ENCODE measurements at places on chromosomes 4 and X.
A peak's percentile ranks its signal among the peaks of the same experiment; 100 is the strongest.

GRCh38 chr4:107809210-107809609 is 15.5 kb upstream of the SGMS2 start:
- no peak for DNase-seq

GRCh38 chr4:108646706-108647105 is 3.7 kb upstream of the OSTC start:
- no peak for DNase-seq

- no peak for DNase-seq
Measured at GRCh38 chrX:13764765-13765164, 30.2 kb downstream of the OFD1 start.

DNA sequence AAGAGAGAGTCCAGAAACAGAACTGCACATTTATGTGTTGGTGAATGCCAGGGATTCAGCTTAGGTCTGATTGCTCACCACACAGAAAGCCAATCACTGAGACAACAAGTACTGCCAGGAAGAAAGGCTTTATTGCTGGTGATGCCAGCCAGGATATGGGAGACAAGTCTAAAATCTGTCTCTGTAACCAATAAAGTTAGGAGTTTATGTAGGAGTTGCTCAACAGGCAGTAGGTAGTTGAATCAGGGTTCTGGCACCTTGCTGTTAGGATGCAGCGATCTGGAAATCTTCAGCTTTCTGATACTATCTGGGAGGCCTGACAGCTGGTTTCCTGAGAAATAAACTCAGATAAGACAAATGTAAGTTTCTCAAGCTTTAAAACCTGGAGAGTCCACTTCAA is 120.2 kb upstream of the ENPP6 start:
- DNase-seq: no peak

GRCh38 chrX:103414561-103414960 is 38.2 kb downstream of the BEX3 start:
- DNase-seq: no peak

DNA sequence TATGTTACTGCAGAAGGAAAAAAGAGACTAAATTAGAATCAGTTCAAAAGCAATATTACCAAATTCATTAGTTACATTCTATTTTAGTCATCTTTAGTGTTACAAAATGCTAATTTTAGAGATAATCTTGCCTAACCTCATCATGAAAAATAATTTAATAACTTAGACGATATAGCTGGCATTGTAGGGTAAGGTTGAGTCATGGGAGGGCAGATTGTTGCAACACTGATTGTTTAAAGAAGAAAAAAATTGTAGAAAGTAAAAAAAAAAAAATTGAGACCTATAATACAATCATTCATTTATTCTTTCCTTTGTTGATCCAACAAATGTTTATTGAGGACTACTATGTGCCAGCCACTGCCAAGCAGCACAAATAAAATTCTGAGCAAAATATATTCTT is 330.9 kb downstream of the GBA3 start:
- no peak for DNase-seq

GRCh38 chr4:6772223-6772928 is 10.2 kb upstream of the KIAA0232 start:
- no peak for DNase-seq

DNA sequence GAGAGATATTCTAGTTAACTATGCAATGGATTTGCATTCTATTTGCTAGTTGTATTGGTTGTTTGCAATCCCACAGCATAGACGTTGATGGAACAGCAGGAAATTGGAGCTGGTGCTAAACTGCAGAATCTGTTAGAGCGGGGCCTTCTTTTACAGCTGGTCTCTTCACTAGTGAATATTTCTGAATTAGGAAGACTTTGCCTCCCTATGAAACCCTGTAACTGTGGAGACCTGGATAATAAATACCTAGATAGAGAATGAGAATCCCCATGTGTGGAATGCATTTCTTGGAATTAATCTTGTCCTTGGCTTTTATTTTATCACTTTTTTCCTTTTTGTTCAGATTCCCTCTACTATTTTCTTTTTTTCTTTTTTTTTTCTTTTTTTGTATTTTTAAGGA is 109.7 kb downstream of the SHROOM3 start:
- no peak for DNase-seq

DNA sequence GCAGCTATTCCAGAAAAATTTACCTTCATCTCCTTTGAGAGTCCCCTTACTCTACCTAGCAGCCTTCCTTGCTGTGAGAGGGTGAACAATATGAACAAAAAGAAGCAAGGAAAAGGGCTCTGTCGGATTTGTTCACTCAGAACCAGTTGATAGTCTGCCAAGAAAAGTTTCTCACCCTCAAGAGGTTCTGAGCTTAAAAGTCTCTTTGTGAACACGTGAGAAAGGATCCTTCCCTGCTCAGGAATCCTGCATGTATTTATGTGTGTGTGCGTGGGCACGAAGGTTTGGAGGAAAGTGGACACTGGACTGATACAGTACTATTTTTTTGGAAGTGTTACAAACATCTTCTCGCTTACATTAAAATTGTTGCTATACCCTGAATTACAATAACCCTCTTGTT is 178.6 kb upstream of the JADE1 start:
- DNase-seq: no peak

DNA sequence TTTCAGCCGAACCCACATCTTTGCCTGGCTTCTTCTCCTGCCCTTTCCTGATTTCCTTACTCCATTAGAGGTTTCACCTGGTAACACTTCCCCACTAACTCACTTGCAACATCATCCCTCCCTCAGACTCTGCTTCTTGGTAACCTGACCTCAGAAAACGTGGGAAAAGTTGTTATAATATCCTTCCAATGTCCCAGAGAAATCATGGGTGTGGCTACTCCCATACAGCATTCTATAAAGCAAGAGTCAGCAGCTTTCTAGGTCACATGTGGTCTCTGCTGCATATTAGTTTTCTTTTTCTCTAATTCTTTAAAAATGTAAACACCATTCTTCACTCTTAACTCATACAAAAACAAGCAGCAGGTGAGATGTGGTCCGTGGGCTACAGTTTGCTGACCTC is 283.1 kb upstream of the MAOA start:
- no peak for DNase-seq

- DNase-seq: no peak
Measured at GRCh38 chr4:14303856-14304255, 676.3 kb upstream of the BOD1L1 start.

GRCh38 chr4:148192526-148192925 is 249.7 kb downstream of the NR3C2 start:
- DNase-seq: no peak

DNA sequence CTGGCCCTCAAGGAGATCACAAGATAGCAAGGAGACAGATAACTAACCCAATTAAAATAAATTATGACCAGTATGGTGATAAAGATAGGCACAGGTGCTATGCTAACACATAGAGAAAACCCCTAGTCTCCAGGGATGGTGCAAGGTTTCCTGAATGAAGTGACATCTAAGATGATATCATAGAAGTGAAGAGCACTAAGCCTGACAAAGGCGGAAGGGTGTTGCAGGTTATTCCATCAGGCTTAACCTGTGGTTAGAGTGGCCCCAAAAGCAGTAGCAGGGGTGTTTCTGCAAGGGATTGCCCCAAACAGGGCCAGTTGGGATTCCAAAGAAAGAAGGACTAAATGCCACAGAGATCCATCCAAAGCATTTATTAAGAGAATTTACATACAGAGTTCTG is 249.2 kb downstream of the IDS start:
- DNase-seq: no peak

DNA sequence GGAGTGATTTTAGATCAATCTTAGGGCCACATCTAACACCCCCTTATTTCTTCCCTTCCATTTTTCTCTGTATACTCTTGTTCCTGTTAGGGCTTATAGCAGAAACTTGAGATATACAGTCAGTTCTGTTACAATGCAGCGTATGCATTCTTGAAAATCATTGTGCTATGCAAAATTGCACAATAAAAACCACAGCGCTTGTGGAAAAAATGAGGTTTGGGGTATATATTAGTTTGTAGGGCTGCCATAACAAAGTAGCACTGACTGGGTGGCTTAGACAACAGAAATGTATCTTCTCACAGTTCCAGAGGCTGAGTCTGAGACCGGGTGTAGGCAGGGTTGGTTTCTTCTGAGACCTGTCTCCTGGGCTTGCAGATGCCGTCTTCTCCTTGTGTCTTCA is 59.0 kb downstream of the WWC2 start:
- DNase-seq: no peak

- no peak for DNase-seq
Measured at GRCh38 chr4:3802571-3803474, 36.6 kb downstream of the ADRA2C start.

DNA sequence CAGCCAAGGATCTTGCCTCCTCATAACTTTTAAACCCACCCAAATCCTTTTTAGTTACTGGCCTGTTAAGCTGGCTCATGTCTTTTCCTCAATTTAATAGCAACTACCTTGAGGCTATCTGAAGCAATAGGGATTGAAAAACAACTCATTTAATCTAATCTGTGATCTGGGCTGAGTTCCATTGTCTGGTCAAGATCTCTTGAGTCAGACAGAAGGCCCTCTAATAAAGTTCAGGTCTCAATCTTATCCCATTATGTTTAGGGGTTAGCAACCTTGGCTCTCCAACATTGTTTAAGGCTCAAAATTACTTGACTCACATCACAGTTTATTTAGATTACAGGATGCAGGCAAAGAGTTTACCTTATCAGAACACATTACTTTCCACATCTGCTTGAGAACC is 436.1 kb downstream of the ANKRD50 start:
- no peak for DNase-seq

- no peak for DNase-seq
Measured at GRCh38 chr4:128284317-128284716, 3.3 kb downstream of the PGRMC2 start.

DNA sequence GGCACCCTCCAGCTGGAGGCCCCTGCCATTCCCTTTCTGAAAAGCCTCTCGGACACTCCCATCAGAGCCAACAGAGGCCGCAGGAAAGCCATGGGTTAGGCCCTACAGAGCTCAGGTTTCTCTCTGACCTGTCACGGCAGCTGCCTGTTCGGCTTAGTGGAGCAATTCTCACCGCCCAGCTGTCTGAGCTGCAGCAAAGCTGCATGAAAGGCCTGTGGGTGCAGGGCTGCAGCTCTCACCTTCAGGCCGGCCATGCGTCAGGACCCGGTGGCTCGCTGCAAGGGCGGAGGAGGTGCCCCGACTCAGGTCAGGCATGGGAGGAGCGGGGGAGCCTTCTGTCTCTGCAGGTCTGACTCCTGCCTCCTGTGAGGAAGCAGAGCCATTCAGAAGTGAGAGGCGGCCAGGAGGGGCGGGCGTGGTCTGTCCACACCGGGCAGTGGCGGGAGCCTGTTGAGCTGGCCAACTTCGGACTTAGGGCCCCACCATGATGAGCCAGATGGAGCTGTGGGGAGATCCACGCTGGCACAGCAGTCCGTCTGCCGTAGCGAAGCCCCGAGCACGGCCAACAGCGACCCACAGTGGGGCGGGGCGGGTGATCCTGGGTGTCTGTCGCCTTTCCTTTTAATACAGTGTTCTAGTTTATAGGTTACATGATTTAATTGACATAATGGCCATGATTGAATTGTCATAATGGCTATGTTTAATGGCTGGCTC is 23.4 kb downstream of the PDE6B start:
- DNase-seq: no peak

DNA sequence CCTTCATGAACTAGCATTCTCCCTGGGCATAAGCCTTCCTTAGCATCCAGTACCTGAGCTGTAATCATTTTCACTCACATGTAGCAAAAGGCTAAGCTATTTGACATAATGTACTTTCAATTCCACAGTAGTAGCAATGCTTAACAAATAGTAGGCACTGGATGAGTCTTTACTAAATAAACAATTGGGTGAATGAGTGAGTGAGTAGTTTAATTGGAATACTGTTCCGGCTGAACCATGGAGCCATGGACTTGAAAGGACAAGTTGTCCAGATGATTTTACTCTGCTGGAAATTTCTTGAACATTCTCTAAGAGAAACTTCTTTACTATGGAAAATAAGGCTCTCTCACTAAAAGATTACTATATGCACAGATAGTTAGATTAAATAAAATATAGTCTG is 159.3 kb downstream of the FAM47B start:
- no peak for DNase-seq

DNA sequence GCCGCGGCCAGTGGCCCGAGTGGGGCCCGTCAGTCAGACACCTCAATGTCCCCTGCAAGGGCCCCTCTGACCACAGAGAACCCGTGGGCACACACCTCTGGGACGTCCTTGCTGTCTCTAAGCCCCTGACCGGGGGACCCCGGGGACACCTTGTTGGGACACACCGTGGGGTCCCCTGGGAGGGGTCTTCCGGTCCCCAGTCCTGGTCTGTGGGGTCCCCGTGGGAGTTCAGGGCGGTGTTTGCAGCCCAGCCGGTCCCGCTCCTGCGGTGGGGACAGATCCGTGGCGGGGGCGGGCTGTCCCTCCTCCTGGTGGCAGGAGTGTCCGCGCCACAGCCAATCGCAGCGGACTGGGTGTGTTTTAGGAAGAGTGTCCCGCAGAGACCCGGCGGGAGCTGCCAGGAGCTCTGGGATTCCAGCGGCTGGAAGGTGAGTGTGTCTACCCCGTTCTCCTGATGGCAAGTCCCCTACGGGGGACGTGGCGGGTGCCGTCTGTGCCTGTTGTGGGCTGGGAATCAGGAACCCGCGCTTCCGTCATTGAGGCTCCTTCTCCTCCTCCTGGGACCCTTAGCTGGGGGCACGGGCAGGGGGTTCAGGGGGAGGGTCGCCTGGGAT is 5.1 kb upstream of the PLCXD1 start:
- DNase-seq: peak; percentile 23

DNA sequence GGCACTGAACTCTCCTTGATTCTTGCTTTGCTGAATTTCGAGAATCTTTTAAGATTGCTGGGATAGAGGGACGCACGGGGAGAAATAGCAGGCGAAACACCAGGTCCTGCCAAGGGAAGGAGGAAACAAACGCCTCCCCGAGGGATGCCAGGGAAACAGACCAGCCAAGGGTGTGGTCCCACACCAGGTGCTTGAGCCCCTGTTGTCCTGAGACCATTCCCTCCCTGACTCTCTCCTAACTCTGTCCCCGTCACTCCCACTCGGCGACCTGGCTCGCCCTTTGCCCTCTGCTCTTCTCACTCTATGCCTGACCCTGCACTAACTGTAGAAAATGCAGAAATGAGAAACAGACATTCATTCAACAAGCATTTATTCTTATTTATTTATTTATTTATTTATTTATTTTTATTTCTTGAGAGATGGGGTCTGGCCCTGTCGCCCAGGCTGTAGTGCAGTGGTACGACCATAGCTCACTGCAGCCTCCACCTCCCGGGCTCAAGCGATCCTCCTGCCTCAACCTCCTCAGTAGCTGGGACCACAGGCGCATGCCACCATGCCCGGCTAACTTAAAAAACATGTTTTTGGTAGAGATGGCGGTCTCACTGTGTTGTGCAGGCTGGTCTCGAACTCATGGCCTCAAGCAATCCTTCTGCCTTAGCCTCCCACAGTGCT is 16.2 kb downstream of the CTAG1B start:
- DNase-seq: no peak

- DNase-seq: no peak
Measured at GRCh38 chr4:53786632-53787031, 195.3 kb upstream of the LNX1 start.

DNA sequence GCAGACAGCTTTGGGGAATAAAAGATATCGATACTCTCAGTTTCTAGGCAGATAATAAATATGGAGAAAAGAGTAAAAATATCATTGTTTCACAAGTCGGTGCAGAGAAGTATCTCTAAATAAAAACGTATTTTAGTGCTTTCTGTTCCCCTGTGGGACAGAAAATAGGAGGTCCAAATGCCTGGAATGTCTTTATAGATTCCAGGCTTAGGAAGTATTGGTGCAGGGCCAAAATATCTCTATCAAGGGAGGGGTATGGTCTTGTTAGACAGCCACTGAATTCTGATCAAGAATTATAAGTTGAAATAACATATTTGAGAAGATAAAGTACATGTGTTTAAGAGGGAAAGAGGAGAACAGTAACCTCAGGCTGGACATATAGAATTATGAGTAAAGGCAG is 596.4 kb downstream of the PCDH18 start:
- DNase-seq: no peak
